ENCODE measurements at places on chromosomes 4 and X.

DNA sequence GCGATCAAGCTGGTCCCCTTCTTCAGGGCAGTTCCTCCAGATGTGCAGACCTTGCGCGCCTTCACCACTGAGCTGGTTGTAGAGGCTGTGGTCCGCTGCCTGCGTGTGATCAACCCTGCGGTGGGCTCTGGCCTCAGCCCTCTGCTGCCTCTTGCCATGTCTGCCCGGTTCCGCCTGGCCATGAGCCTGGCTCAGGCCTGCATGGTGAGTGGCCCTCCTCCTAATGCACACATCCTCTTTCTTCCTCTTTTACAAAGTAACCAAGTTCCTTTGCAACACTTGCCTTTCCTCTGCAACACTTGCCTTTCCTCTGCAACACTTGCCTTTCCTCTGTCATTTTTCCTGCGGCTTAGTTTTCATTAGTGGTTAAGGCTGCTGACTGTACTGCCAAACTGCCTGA is 1.8 kb downstream of the CCDC22 start:
- DNase-seq, result no peak

- no peak for DNase-seq
Observed at GRCh38 chr4:53197772-53198142, 168.1 kb downstream of the SCFD2 start.

GRCh38 chrX:153245288-153245731 is 66.2 kb downstream of the MAGEA1 start:
- DNase-seq, result no peak

DNA sequence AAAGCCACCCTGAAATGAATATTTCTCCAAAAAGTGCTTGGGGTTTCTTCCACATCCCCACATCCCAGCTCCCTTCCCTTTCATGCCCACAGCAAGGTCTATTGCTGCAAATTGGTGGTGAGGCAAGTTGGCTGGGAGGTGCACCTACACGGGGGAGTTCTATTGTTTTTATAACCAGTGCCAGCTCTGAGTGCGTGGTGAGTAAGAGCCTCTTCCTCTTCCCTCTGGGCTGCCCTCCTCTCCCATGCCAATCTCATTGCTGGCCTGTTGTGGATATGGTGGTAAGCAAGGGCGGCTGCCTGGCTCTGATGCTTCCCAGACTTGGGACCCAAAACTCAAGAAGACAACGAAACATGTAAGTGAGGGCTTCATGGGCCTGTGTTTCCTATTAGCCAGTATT is 204.3 kb downstream of the SHROOM3 start:
- no peak for DNase-seq

DNA sequence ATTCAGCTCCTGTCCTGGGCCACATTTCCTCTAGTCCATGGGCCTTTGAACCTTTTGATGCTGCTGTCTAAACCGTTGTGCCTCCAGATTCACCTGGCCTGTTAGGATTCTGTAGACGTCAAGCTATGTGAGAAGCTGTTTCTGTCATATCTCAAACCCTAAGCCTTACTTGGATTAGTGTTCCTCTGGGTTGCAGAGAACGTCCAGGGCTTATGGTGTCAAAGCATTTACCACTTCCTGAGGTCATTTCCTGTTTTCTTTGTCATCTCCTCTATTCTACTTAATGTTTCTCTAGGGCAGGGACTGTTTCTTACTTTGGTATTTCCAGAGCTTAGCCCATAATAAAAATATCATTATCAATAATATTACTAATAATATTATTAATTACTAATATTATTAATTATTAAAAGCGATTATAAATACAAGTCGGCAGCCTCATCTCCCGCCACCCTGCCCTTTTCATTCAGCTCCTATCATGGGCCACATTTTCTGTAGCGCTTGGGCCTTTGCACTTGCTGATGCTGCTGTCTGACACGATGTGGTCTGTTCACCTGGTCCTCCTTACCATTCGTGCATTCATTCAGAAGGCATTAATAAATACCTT is 19.1 kb downstream of the PRIMPOL start:
- DNase-seq, result no peak

DNA sequence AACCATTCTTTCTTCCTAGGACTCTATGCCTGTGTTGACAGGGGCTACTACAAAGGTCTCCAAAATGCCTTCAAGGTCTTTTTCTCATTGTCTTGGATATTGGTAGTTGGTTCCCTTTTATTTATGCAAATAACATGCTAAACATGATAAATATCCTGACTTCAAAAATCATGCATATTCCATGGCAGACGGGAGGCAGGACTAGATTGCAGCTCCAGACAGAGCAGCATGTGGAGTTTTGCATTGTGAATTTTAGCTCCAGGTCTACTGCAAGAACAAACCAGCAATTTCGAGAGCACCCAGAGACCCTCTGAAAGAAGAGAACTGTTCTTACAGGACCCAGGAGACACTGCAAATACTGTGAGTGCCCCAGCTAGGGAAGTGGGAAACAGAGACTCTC is 254.9 kb downstream of the RCHY1 start:
- no peak for DNase-seq

DNA sequence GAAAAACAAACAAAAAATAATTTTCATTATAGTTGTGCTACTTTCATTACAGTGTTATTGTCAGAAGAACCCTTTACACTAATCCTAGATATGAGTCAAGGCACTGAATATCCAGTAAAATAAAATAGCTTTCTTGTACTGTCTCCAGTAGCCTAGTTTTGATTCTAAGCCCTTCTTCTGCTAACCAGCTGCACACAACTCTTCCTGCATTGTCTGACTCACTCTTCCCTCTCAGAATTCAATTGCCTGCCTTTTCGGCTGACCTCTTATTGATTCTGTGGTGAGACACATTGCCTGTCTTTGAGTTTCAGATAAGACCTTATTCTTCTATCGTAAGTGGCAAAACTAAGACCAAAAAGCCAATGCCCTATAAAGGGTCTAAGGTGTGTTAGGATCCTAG is 26.7 kb upstream of the PCDH18 start:
- no peak for DNase-seq

DNA sequence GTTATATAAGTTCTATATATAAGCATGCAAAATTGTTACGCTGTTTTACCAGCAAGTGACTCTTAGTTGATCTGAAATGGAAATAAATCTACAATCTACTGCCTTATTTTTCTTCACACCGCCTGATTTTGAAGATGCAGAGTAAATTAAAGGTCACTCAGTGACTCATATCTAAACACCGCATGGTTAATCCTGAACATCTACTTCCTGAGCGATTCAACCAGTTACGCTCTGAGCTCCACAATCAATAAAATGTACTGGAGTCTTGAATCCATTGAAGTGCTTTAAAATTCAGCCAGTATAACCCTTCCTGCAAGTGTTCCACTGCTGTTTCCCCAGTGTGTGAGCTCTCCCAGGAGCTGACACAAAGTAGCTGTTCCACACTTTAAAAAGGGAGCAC is 192.8 kb downstream of the SLC7A11 start:
- DNase-seq, result no peak

DNA sequence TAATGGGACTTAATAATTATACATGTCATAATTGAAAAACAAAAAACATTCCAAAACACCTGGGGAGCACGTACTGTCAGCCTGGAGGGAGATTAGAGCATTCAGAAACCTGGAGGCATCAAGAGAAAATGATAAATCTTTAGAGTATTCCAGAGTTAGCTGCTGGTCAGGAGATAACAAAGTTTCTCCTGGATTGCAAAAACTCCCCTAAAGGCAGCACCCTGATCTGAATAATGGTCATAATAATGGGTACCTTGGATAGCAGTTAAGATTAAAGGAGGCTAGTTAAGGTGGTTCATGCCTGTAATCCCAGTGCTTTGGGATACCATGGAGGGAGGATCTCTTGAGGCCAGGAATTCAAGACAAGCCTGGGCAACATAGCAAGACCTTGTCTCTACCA is 15.9 kb upstream of the RAB40A start:
- DNase-seq, result no peak

GRCh38 chr4:99221980-99222379 is 2.9 kb upstream of the ADH6 start:
- no peak for DNase-seq

GRCh38 chr4:54231419-54231767 is 2.3 kb downstream of the PDGFRA start:
- no peak for DNase-seq

GRCh38 chrX:66731398-66731797 is 92.5 kb upstream of the EDA2R start:
- DNase-seq, result no peak

DNA sequence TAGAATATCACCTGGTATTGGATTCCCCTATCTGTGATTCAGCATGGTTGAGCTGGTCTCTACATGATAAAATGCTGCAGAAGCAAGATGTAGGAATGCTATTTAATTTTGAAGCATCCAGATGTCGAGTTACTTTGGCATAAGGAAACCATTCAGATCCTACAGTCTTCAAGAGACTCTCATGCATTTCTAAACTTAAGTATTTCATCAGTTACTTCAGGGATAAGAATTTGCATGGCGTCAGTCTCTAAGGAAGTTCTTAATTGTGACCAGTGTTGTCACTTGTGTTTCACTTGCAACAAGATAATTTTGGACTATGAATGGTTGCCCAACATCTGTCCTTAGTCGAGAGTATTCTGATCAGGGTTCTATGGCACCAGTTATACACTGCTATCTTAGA is 192.4 kb downstream of the CCNG2 start:
- no peak for DNase-seq

- no peak for DNase-seq
Observed at GRCh38 chr4:148054275-148054674, 322.4 kb downstream of the ARHGAP10 start.

GRCh38 chr4:88043001-88043400 is 35.6 kb downstream of the PKD2 start:
- DNase-seq, result no peak

- DNase-seq, result no peak
Observed at GRCh38 chrX:97672138-97672537, 788.4 kb downstream of the RPA4 start.

GRCh38 chr4:124202099-124202498 is 510.4 kb downstream of the ANKRD50 start:
- DNase-seq, result no peak

DNA sequence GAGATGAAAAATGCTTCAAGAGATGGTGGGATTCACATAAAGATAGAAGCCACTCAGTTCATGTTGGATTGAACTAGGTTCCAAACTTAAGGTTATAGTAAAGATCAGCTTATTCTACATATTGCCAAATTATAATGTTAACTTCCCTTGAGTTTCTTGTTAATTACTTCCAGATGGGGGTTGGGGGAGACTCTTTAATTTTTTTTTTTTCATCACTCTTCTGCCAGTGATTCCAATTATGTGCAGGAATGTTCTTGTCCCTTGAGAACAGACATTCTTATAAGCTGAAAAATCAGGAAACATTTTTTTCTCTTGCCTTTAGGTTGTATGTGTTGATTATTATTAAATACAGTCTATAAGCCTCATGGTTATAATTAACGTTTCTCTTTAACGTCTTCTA is 30.0 kb downstream of the MND1 start:
- DNase-seq, result no peak

GRCh38 chr4:74628852-74629620 is 165.3 kb downstream of the BTC start:
- no peak for DNase-seq

DNA sequence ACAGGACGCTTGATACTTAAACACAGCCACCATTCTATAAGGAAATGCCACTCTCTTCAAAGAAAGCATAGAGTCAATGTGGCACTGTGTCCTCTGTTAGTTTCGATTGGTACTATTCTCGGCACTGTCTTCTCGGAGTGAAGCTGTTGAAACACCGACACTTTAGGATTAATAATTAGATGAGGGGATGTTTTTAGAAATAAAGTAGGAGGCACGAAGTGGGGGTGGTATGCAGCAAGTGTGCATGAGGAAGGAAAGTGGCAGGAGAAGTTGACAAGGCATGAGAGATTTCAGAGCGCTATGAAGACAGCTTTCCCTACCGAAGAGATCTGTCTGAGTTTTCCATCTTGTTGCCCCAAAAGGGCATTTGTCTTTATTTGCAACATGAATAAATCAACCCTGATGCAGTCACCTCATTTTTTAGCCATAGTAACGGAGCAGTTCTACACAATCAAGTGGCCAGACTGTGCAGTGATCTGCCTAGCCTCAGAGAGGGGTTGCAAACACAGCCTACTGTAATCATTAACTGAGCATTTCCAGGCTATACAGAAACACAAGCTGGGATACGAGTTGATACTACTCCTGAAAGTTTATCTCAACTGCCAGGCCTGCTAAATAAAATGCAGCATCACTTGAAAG is 8.3 kb downstream of the GPRIN3 start:
- no peak for DNase-seq

- no peak for DNase-seq
Observed at GRCh38 chrX:57172544-57172943, 35.3 kb upstream of the SPIN2A start.

DNA sequence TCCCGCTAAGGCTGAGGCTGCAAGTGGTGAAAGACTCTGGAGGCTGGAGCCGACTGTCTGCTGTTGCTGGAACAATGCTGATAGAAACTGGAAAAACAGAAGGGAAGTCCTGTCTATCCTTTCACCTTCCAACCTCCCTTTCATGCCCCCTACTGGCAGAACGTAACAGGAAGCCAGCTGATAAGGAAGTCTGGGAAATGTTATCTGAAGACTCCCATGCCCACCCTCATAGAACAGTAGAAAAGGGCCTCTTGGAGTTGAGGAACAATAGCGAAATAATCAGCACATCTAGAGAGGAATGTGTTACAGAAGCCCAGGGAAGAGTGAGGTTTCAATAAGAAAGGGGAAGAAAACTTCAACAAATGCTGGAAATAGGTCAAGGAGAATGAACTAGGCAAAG is 117.1 kb upstream of the DKK2 start:
- DNase-seq, result no peak

- DNase-seq, result no peak
Observed at GRCh38 chr4:78517050-78517652, 34.4 kb upstream of the ANXA3 start.

DNA sequence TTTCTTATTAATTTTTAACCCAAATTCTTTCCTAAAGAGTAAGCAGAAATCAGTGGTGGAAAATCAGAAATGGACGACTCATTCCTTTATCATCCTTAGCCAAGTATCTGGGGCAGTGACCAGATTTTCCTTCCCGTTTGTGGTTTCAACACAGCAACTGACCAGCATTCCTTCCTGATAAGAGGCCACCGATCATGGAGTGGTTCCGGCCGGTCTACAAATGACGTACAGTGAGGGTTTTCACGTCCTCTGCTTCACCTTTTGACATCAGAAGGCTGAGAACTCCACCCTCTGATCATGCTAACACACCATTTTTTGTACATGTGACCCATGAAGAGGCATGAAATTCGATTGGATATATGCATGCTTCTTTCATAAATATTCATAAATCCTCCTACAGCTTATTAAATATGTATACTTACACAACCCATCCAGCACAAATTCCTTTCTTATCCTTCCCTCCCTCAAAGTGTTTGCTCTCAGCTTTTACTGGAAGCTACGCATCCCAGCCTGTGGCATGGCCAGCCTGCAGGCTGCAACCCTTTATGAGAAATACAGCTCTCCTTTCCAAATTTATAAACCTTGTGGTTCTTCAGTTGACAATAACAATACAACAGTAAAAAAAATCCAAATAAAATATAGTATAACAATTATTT is 173.0 kb upstream of the CASK start:
- no peak for DNase-seq

Measured in NCI-H2227 treated with DMSO at 0.1 percent for 48 hours (cell line).